Activated CD4-positive, alpha-beta T cell treated with anti-CD3 and anti-CD28 coated beads, Interleukin-2, amount 50 U/mL, for 16 hours (primary cell): ENCODE measurements at places on chromosomes 7 and 10.

GRCh38 chr7:20151708-20152456 lies 65.3 kb downstream of the MACC1 start:
- no peak for DNase-seq

DNA sequence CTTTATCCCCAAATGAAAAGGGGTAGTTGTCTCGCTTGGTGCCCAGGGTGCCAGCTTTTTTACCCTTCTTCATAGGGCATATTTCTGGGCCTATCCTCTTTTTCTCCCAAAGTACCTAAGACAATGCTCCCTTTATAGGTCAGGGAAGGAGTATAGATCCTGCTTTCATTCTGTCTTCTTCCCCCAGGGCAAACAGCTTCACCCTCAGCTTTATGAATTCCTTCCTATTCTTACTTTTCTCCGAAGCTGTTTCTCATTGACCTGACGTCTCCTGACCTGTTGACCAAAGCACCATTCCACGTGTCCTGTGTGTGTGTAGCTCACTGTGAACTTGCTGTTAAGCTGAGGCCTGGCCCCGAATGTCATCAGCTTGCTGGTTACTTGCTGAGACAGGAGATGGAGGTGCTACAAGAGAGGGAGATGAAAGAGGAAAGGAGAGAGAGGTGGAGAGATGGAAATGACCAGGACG lies 48.9 kb downstream of the PYROXD2 start:
- DNase-seq: no peak

GRCh38 chr10:127990846-127991542 lies 84.1 kb downstream of the PTPRE start:
- DNase-seq: peak; percentile 87

DNA sequence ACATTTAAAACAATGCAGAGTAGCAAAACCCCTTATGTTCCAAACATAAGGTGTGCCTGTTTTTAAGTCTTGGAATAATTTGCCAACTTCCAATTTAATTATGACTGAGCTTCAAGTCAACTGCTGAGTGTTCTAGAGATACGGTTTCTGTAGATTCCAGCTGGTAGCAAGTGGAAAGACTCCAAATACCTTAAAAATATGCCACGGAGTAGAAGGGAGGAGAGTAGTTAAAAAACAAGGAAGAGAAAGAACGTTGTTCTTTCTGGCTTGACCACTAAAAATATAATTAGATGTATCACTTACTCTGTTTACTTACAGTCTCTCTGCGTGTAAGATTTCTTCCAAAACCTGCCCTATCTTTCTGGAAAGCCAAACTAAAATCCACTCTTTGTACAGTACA lies 24.5 kb upstream of the ABLIM1 start:
- DNase-seq: no peak

GRCh38 chr10:120945801-120946302 lies 94.7 kb downstream of the WDR11 start:
- DNase-seq: no peak

GRCh38 chr7:92352009-92352408 lies 95.3 kb upstream of the GATAD1 start:
- no peak for DNase-seq

DNA sequence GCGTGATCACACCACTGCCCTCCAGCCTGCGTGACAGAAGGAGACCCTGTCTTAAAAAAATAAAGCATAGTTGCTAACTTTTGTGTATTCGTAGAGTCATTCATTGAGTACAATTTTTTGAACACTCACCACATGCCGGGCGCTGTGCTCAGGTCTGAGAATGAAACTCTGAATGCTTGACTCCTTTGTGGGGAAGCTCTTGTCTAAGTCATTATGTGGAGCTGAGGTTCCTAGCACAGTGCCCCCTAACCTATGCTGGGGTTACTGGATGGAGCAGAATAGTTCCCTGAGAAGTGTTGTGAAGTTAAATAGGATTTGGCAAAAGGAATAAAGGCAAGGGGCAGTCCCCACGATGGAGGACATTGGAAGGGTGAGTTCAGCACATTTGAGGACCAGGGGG lies 123.3 kb downstream of the CELF2 start:
- no peak for DNase-seq

GRCh38 chr7:141466151-141466904 lies 84.9 kb upstream of the AGK start:
- DNase-seq: no peak

DNA sequence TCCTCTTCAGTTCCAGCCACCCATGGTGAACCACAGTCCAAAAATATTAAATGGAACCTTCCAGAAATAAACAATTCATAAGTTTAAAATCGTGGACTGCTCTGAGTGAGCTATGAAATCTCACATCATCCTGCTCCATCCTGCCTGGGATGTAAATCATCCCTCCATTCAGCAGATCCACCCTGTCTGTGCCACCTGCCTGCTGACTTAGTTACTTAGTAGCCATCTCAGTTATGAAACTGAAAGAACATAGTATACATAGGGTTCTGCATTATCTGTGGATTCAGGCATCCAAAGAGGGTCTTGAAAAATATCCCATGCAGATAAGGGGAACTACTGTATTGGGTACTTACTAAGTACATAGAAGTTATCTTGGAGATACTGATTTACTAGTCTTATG lies 89.0 kb downstream of the ST8SIA6 start:
- no peak for DNase-seq

DNA sequence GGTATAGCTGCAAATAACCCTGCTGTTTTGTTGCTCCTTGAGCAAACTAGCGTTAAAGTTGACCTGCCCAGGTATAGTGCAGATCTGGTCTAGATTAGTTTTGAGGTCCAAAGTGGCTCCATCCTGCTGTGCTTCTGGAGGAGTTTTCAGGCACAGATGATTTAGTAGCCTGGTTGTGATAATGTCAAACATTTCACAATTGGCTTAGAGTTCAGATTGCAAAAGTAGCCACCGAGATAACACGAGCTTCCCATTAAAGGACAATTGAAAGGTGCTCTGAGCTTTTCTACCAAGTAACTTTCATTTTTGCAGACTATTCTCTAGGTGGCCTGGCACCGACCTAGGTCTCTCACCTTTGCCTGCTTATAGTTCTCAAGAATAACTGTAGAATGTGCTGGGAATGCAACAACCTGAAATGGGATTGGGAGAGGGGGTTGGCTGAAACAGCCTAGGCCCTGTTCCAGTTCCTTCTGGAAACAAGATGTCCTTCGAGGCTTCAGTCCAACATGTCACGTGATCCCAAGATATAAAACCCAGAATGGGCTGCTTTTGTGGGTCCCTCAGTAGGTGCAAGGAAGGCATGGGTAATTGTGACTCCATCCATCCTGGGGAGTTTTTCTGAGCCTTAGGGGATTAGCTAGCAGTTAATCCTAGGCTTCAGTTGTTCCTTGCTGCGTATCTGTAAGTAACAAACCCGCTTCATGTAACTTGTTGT lies 201.0 kb downstream of the CHRM2 start:
- DNase-seq: no peak

- DNase-seq: no peak
These were observed 314.0 kb upstream of the SEMA3A start for GRCh38 chr7:84508606-84509005.

GRCh38 chr7:138603549-138604318 lies 97.4 kb downstream of the SVOPL start:
- DNase-seq: no peak

DNA sequence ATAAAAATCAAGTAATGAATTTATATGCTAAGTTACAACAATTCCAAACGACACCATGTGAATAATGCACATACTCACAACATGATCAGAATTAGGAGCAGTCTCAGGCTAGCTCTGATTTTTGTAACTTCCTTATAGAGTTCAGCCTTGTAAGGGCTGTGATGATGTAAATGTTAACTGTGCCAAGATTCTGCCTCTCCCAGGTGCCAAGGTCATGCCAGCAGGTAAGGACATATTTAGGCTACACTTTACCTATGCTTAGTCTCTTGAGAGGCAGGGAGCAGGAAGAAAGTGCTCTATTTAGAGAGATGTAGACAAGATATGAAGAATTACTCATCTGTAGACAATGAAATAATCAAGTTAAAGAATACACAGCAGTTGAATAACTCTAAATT lies 53.6 kb upstream of the AGR3 start:
- no peak for DNase-seq

DNA sequence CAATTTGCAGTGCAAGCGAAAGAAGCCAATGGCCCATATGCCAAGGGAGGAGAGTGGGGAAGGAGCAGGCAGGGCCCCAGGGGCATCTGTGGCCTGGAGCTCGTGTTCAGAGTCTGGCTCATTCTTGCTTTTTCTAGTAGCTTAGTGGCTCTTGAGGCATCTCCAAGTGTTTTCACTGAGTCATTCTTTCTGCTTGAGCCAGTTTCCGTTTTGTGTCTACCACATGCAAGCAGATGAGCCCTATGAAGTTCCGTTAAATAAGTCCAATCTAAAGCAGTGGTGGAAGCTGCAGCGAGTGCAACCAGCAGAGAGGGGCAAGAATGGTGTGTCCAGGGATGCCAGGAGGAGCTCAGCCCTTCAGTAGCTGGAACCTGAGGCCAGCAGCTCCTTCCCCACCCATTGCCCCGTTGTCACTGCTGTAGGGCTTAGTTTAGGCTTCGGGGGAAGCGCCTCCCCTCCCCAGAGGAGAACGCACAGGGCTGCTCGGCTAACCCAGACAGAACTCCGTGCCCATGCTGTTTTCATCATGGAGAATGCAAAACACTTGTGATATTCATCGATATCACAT lies 57.4 kb upstream of the EBF3 start:
- DNase-seq: peak; percentile 49

GRCh38 chr7:105811189-105811847 lies 65.1 kb downstream of the ATXN7L1 start:
- no peak for DNase-seq

DNA sequence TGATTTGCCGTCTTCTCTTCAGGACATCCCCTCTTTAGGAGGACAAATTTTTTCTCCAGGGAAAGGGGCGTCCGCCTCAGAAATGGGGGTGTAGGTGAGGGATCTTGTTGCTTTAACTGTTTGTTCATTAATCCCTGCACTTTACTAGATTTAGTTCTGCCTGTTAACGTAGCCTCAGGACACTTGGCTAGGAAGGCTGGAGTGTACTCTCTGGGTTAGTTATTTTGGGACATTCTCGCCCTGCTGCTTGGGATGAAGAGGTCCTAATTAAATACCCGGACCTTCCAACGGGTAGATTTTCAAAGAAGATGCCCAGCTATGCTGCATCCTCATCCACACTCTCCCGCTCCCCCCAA lies 552 bp upstream of the ZNF365 start:
- DNase-seq: no peak

- DNase-seq: no peak
These were observed 240.1 kb upstream of the SLC26A5 start for GRCh38 chr7:103686064-103686463.

DNA sequence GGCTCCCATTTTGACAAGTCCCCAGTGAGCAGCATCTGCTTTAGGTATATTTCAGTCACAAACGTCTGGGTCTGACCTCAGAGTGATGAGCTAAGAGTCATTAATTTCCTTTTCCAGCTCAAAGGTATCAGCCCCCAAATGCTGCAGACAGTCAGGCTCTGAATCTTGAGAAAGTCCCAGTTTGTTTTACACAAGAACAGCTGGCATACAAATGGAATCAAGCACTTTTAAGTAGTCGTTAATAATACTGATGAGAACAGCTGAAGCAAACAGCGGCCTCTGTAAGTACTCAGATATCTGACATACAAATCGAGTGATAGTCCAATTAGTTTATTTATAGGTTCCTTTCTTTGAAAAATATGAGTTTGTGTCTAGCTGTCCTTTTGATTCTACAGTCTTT lies 49.4 kb upstream of the MSRB2 start:
- no peak for DNase-seq

- DNase-seq: no peak
These were observed 32.6 kb upstream of the HSPB1 start for GRCh38 chr7:76269895-76270294.

DNA sequence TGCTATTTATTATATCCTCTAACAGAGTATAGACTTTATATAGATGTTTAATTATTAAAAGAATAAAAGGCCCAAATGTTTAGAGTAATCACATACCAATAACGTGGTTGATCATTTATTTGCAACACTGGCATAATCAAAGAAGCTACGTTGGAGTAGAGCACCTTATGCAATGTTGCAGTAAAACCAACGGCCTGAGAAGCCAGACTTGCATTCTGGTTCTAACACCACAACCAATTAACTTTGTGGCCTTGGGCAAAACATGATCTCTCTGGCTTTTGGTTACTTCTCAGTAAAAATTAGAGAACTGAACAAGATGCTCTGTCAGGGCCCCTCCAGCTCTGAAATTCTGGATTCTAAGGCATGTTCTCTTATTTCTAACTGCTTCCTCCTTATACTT lies 476.2 kb downstream of the GRM8 start:
- no peak for DNase-seq

DNA sequence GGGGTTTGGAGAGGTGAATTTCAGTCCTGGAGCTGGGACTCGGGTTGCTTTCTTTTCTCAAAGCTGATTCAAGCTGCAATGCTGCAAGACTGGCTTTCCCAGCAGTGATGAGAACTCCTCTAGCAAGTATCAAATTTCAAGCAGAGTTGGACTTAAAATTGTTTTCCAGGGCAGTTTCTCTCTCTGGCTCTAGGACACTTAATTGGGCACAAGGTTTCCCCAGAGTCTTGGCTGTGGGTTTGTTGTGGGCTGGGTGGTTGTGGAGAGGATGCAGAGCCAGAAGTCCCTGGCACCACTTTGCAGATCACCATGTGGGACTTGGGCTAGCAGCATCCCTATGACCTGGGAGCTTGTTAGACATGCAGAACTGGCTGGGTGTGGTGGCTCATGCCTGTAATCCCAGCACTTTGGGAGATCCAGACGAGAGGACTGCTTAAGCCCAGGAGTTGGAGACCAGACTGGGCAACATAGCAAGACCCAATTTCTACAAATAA lies 16.8 kb downstream of the AKR1B15 start:
- no peak for DNase-seq

DNA sequence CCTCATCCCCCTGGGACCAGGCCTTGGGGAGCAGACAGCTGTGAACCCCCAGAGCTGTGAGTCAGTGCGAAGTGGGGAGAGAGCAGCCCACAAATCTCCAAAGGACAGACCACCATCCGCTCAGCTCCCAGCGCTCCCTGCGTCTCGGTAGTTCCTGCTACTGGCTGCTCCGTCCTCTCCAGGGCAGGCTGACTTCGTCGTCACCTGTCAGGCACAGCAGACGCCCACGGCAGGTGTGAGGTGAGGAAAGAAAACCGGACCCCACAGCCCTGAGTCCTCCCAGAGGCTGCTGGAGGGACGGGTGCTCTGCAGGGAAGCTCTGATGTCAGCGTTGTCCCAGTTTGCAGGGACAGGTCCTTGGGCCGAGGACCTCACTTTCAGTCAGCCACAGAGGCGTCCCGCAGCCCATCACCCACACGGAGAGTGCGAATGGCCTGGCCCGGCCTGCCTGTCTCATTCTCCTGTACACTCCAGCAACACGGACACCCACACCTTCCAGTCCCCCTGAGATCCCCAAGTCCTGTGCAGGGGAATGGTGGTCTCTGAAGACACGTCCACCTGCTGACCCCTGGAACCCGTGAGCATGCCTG lies 95.2 kb downstream of the DNAJB6 start:
- no peak for DNase-seq

DNA sequence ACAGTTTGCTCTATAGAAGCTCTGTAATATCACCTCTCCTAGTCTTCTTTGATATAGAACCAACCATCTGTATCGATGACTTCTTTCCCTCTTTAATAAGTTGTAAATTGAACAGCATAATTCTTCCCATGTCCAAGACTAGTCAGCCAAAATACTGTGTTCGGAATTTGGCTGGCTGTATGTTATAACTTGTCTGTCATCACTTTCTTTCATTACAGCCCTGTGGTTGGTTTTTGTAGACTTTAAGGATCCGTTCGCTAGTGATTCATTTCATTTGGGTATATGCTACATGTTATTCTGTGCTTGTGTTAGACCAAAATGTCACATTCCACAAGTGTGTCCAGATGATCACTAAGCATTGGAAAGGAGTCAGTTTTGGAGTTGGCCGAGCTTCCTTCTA lies 155.4 kb upstream of the ITGB1 start:
- DNase-seq: no peak
